Urinary bladder (tissue), 4 donors: ENCODE measurements at places on chromosomes 1 and 21. TPM values are rescaled to one million over a fixed set of nuclear protein-coding genes. Genes with fewer than 3 reads are reported as not detected.
A peak's percentile ranks its signal among the peaks of the same experiment; 100 is the strongest.

Gene WLS
- total RNA-seq = 98.7 TPM

- DNase-seq = no peak
These were observed 153.4 kb upstream of the CAMK1G start for GRCh38 chr1:209430107-209430506.

DNA sequence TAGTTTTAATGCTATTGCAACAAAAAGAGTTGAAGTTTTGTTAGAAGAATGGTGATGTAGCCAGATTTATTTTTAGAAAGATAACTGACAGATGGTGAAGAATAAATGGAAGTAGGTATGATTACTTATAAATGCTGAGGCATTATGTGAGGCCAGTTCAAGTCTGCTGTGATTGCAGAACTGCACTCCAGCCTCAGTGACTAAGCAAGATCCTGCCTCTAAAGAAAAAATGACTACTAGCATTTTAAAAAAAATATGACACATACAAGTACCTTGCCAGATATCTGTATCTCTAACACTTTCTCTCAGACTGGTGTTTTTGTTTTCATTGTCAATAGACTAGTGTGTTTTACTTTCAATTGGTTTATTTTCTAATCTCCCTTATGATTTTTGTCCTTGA is 1242.4 kb upstream of the ADGRL4 start:
- DNase-seq = no peak

- peak; percentile 36 for DNase-seq
These were observed 184.8 kb upstream of the KIAA0040 start for GRCh38 chr1:175377394-175377793.

- no peak for DNase-seq
These were observed 7.3 kb downstream of the ODF2L start for GRCh38 chr1:86388777-86389176.

DNA sequence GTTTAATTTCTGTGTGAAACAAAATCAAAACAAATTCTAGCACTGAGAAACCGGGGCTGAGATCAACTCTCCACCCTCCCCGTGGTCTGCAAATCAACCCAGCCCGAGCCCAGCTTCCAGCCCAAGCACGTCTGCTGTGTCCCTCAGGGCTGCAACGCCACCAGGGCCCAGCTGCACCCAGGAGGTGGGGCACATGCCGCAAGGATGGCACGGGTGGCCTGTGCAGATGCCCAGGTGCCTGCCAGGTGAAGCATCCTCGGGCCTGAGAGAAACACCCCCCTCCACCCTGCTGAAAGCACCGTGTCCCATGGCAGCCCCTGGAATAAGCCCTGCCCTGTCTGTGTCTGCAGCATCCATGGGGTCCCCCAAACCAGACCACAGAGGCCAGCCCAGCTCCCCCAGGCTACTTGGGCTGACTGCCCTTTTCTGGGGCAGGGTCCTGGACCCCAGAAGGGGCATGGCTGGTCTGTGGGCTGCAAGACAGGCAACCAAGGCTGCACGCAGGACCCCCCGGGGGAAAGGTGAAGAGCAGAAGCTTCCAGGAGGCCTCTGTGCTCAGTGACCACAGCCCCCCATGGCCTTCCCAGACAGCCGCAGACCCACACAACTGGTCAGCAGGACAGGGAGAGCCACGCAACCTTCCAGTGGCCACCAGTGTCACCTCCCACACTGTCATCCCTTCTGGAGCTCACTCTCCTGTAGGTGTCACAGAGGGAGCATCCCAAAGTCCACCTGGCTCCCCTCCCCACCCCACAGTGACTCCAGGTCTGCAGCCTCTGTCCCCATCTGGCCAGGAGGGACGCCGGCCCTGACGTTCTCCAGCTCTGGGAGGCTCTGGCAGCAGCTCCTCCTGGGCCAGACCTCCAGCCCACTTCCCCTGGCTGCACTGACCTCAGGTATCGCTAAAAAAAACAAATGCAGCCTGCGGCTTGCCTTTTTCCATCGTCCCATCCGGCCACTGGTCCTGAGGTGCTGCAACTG is 7.7 kb downstream of the WNT9A start:
- no peak for DNase-seq
